ENCODE measurements at places on chromosomes 7 and 10.

DNA sequence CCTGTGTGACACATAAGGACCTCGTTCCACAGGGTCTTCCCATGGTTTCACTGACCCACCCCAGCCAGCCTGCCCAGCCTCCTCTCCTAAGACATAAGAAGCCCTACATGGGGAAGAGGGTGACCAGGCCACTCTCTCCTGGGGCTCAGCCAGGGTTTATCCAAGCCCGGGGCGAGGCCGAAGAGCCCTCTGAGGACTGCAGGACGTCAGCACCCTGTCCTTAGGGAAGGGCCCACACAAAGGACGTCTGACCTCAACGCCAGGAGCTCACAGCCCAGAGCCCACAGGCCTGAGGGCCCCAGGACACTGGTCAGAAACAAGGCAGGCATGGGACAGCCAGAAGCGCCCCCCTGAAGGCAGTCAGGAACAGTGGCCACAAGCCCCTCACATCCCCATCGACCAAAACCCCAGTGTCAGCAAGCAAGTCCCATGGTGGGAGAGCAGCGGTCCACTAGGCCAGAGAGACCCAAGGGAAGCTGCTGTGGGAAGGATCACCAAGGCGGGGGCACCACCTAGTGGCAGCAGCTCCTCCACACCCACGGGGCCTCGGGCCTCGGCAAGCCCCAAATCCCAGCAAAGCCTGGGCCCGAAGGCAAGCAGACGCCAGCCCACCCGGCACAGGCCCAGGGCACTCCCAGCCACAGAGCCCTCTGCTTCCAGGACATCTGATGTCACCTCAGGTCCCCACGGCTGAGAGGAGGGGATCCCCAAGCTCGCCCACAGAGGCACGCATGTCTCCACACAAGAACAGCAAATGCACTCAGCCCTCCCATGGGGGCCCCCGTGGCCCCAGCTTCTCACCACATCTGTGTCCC is 23.4 kb downstream of the MAD1L1 start:
- DNase-seq, result no peak

GRCh38 chr7:26843705-26844104 is 20.7 kb downstream of the SKAP2 start:
- DNase-seq, result no peak

- no peak for DNase-seq
Measured at GRCh38 chr10:20811131-20811530, 86.0 kb downstream of the NEBL start.

GRCh38 chr10:131746785-131747184 is 154.0 kb upstream of the PPP2R2D start:
- DNase-seq, result no peak

- no peak for DNase-seq
Measured at GRCh38 chr7:36096460-36097095, 56.5 kb upstream of the EEPD1 start.

- DNase-seq, result peak; percentile 65
Measured at GRCh38 chr10:110137142-110137545, 70.3 kb upstream of the MXI1 start.

DNA sequence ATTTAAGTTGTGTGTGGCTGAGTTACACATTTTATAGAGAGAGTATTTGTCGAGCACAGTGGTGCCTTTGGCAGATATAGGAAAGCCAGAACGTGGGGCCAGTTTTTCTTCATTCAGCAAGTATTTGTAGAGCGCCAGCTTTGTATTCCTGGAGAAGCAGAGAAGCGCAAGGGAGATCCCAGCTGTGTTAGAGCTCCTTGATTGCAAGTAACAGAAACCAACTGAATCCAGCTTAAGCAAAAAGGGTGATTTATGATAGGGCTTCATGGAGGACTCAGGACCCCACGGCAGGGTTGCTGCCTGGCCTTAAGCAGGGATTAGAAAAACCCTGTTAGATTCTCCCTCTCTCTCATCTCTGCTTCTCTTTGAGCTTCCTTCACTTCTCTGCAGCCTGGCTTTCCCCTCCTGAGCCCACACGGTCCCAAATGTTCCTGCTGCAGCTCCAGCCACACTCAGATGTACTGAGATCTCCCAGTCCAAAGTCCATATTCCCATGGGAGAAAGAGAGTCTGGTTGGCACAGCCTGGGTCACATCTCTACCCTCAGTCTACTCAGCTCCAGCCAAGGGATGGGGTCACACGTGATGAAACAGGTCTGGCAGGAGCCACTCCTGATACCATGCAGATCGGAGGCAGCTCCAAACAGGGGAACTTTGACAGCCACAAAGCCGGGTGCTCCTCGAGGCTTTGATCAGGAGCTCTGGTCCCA is 16.7 kb downstream of the UBTD1 start:
- DNase-seq, result no peak

DNA sequence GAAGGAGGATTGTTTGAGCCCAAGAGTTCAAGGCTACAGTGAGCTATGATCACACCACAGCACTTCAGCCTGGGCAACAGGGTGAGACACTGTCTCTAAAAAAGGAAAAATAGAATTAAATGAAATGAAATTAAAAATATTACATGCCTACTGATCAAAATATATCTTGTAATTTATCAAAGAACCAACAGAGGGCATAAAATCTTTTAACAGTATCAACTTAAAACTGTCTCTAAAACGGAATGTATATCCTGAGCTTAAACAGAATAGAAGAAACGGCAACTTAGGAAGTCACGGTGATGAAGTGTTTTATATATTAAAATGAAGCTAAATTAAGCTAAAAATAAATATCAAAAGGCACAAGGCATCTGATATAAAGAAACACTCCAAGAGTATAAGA is 78.8 kb downstream of the MTPAP start:
- DNase-seq, result no peak

Measured in naive thymus-derived CD4-positive, alpha-beta T cell (primary cell).